ENCODE measurements at places on chromosomes 7 and 10.

DNA sequence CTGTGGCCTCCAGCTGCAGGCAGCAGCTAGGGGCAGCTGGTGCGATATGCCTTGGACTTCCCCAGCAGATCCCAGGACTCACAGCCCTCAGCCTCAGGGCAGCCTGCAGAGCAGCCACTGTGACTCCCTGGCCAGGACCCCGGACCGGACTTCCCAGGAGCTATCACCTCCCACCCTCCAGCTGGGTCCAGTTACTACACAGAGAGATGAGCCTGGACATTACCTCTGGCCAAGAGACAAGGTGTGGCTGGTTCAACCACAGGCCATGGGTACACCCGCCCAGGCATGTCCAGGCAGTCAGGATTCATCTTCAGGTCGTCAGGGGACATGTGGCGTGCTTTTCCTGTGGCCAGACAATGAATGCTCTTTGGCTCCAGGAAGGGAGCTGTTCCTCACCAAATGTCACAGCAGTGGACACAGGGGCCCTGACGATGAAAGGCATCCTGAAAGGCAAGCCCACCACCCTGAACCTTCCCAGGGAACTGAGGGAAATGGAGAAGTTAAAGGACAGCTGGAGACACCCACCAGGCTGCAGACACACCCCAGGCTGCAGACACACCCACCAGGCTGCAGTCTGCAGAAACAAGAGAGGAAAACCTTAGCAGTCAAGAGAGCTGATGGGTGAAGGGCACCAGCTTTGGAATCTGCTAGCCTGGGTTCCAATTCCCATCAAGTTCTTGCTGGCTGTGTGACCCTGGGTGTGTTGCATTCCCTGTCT, 25.8 kb upstream of the NANOS1 start:
- no peak for DNase-seq

DNA sequence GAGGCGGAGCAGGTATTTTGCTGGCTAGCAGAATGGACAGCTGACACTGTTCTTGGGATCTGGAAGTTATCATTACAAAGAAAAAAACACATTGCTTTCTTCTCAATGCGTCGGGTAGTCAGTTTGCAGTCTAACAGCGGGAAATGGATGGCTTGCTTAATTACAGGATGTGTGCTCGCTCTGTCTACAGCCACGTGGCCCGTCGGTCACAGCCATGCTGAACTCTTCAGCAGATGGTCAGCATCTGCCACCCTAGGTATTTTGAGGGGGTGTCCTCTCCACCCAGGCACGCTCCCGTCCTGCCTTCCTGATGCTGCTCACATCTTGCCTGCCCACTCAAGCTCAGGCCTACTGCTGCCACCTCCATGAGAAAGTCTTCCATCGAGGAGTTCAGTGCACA, 20.4 kb upstream of the INMT start:
- no peak for DNase-seq

- DNase-seq = no peak
Observed at GRCh38 chr10:110762109-110762848, 109.4 kb upstream of the PDCD4 start.

DNA sequence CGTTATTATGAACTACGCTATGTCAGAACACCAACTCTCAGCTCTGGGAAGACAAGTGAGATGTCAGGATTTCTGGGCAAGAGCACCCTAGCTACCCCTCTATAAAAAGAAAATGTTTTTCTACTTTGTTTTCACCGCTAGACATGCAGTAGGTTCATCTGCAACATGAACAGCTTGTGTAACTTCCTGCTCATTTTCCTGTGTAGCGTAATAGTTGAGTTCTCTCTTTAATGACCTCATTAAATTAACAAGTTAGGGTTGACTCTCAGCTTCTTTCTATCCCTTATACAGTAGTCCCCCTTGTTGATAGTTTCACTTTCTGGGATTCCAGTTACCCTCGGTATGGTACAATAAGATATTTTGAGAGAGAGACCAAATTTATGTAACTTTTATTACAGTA, 329.4 kb upstream of the ZNF32 start:
- DNase-seq = no peak

DNA sequence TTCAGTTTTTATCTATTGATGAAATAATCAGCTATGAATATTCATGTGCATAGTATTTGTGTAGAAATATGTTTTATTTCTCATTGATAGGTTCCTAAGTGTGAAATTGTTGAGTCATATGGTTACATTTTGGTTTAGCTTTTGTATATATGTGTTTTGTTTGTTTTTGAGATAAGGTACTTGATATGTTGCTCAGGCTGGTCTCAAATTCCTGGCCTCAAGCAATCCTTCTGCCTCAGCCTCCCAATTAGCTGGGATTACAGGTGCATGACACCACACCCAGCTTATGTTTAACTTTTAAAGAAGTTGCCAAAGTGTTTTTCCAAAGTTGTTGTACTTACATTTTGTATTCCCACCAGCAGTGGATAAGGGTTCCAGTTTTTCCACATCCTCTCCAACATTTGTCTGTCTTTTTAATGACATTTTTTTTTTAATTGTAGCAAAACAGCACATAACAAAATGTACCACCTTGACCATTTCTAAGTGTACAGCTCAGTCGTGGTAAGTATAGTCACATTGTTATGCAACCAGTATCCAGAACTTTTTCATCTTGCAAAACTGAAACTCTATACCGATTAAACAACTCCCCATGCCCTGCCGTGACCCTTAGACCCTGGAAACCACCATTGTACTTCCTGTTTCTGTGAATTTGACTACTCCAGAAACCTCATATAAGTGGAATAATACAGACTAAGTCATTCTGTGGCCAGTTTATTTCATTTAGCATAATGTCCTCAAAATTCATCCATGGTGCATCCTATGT, 12.6 kb upstream of the UBE2D1 start:
- no peak for DNase-seq

DNA sequence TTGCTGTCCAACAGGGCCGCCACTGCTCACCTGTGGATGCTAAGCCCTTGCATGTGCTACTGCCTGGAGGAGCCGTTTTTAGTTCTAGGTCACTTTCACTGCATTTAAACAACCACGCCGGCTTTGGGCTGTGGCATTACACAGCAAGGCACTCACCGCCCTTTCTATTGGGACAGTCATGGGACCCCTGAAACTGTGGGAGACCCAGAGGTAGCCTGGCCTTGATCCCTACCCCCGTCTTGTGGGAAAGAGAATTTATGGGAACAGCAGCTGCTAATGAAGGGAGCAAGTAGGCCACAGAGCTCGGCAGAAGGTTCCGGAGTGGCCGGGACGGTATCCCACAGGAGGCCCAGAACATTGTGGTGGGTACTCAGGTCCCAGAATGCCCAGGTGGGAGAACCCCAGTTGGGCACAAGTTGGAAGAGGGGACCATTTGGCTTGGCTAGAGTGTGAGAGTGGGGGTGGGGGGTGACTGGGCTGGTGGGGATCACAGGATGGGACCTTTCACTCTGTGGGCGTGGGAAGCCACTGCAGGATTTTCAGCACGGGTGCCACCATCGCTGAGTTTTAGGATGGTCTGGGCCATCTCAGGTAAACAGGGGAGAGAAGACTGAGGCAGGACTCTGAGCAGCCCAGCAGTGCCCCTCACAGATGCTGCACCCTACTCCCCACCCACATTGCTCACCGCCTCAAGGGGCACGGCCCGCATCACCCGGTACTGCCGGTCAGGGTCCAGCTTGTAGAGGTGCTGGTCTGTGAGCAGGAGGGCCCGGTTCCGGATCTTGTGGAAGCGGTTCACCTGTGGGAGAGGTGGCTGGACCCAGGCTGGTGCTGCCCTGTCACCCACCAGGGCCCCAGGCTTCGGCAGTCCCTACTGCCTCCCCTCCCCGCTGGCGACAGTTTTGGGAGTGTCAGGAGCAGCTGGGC, 15.2 kb downstream of the MYO1G start:
- DNase-seq = no peak

DNA sequence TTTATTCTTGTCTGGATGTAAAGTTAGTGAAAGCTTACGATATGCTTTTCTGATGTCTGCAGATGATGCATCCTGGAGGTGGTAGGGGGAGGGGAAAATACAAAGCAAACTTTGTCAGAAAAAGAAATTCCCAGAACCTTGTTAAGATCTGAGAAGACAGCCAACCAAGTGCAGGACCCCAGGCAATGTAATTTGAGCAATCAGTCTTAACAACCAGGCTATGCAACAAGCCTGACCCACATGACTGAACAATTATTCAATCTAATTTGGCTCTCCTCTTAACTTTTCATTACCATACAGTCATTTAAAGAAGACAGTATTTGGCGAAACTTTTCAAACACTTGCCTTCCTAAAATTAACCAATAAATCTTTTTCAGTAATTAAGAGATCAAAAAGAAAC, 74.5 kb downstream of the DNAJC1 start:
- DNase-seq = no peak

DNA sequence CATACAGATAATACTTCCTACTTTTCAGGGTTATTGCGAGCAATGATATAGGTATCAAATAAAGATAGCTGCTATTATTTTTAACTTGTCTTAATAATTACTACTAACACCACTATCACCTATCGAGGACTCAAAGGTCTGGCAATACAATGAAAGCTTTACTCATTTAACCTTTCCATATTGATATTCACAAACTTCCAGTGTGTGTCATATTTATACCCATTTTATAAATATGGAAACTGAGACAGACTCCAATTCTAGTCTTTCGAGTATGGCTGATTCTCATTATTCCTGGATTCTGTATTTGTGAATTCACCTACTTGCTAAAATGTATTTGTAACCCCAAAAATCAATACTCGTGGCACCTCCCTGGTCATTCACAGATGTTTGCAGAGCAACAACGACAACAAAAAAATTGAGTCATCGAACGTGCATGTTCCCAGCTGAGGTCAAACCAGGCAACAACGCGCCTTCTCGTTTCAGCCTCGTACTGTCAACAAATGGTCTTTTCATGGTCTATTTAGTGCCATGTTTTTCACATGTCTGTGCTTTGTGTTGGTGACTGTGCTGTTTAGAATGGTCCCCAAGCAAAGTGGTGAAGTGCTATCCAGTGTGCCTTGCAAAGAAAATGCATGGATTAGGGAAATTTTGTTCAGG, 51.7 kb downstream of the SMURF1 start:
- DNase-seq = no peak

GRCh38 chr7:92809760-92810573, 26.4 kb downstream of the CDK6 start:
- peak; percentile 47 for DNase-seq

DNA sequence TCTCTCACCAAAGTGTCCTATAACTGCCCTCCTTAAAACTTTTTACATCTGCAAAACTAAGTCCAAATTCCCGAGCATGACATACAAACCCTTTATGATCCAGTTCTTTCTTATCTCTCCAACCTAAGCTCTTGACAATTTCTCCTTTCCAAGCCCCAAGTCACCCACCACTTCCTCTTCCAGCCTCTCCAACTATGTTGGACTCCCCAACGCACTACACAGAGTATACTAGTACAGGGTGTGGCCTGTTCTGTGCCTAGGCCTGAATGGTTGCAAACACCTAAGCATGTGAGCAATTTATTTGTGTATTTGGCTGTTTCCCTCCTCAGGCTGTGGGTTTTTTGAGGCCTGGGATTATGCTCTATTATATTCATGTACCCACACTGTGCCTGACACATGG, 101.2 kb upstream of the APBB1IP start:
- DNase-seq = peak; percentile 18

- no peak for DNase-seq
Observed at GRCh38 chr7:94272821-94273583, 121.7 kb upstream of the COL1A2 start.

GRCh38 chr7:157003756-157004520, 6.5 kb downstream of the MNX1 start:
- DNase-seq = no peak

DNA sequence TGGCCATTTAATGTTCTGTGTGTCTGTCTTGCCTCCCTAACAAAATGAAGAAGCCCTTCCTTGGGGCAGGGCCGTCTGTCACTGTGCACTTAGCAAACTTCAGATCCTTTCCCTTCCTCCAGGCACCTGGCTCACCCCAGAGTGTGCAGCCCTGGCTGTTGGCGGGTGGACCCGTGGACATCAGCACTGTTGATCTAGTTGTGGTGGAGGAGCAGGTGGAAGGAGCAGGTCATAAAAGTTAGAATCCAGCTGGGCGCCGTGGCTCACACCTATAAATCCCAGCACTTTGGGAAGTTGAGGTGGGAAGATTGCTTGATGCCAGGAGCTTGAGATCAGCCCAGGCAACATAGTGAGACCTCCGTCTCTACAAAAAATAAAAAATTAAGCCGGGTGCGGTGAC, 12.7 kb downstream of the RAB19 start:
- no peak for DNase-seq

DNA sequence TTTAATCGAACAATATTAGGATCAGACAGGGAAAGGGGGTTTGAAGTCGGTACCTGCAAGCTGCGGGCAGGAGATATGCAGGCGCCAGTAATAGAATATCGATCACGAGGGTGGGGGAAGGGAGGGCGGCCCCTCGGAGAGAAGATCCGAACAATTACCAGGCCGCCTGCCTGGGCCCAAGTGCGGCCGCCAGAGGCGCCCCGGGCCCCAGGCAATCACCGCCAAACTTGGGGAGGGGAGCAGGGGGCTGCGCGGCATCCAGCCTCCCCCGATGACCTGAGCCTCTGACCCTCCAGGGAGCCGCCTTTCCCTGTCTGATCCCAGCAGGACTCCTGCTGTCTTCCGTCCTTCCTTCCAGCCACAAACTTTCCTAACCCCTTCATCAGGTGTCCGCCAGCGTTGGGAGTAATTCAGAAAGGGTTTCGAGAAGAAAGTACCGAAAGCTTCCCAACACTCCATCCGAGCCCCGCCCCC, 1.1 kb downstream of the NKX1-2 start:
- DNase-seq = no peak

DNA sequence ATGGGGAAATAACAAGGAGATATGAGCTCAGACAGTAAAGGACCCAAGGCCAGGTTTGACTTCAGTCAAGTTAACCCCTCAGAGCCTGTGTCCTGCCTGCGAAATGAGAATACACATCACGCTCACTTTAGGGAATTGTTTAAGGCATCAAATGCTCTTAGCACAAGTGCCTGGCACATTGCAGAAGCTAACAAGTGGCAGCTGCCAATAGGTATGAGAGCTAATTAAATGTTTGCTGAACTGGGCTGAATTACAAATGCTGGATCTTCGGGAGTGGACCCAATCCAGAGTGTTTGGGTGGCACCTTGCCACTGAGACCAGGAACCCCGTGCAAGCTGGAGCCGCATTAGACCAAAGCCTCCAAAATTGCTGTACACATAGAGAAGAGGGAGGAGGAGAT, 136.8 kb downstream of the C10orf90 start:
- DNase-seq = no peak

DNA sequence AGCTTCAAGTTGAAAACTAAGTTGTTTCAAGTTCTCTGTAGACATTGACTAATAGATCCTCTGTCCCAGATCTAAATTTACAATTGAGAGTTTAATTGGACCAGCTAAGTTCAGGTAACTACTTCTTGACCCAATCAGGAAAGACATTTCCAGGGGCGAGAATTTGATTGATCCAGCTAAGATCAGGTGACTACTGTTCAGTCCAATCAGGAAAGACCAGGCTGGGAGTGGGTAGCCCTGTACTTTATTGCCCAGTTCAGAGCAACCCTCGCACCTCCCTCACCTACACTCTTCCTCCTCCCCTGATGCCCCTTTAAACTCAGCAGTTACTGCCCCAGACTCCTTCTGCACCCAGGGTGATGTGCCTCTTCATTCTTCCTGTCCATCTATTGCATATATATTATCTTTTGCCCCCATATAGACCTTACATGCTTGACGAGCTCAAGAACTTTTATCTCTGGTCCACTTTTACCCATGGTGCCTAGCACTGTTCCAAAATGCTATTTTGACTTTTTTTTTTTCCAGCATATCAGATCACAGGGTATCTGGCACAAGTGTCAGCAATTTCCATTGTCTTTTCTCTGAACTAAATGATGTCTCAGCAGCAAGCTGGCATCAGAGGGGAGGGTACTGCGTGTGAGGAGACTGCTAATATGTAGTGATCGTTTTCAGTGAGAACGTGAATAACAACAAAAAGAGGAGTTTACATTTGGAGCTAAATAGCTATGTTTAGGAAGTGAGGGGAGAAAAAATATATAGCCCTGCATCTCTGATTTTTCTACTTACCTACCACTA, 169.4 kb downstream of the KIAA1217 start:
- no peak for DNase-seq

Measured in CMK (cell line).